ENCODE measurements at places on chromosomes 1 and 21.
A peak's percentile ranks its signal among the peaks of the same experiment; 100 is the strongest.

- no peak for DNase-seq
These were observed 129.8 kb downstream of the PLA2G4A start for GRCh38 chr1:186958520-186958919.

DNA sequence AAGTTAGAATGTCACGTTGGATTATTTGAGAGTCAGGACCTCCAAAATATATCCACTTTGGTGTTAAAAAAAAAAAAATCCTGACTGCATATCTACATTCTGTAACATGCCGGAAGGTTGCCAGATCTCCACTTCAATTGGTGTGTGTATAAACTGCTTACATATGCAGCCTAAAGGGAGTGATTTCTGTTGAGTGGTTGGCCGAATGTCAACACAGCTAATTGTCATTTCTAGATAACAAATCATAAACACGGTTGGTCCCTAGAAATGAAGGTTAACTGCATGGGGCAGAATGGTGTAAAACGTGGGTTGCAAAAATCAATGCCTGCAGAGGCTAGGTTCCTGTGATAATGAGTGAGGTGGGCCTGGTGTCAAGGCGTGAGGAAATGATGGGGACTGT, 15.0 kb upstream of the ROR1 start:
- no peak for DNase-seq

- DNase-seq = no peak
These were observed 181.3 kb downstream of the ATP6V1G3 start for GRCh38 chr1:198359024-198359653.

- DNase-seq = no peak
These were observed 95.3 kb downstream of the CASZ1 start for GRCh38 chr1:10701145-10701544.

GRCh38 chr1:235586413-235586812, 63.2 kb downstream of the GNG4 start:
- DNase-seq = no peak

DNA sequence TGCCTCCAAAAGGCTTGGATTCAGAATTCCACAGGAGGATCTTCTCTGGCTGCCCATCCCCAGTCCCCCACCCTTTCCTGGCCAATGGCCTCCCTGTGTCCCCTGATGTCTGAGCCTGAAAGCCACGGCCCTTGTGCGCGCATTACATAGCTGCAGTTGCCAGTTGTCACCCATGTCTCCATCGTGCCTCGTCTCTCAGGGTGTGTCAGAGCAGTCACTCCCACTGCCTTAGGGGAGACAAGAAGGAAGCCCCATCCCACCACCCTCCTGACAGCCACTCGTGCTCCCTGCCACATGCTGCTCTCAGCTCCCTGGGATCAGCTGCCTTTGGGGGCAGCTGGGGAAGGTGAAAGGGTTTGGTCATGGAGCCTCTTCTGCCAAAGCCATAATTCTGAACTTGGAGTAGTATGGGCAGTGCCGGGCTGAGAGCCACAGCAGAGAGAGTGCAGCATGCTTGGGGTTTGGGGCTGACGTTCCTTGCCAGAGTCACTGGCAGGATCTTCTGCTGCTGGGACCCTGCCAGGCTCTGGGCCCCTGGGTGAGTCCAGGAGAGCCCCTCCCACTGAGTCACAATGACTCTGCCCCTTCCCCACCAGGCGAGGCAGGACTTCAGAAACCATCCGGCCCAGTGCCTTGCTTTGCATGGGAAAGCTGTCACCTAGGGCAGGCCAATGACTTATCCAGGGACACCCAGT, 285.9 kb upstream of the VAMP3 start:
- no peak for DNase-seq

- DNase-seq = no peak
These were observed 24.3 kb upstream of the TTLL10 start for GRCh38 chr1:1149416-1149815.

GRCh38 chr1:177977141-177977540, 7.3 kb upstream of the SEC16B start:
- DNase-seq = no peak

- DNase-seq = peak; percentile 66
These were observed 63.4 kb upstream of the NEK2 start for GRCh38 chr1:211738691-211739301.

DNA sequence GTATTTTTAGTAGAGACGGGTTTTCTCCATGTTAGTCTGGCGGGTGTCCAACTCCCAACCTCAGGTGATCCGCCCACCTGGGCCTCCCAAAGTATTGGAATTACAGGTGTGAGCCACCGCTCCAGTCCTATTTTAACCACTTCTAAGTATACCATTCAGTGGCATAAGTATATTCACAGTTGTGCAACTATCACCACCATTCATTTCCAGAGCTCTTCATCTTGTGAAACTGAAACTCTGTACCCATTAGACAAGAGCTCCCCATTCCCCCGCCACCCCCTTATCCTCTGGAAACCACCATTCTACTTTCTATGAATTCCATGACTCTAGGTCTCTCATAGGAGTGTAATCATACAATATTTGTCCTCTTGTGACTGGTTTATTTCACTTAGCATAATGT, 40.2 kb upstream of the CAMTA1 start:
- DNase-seq = no peak

DNA sequence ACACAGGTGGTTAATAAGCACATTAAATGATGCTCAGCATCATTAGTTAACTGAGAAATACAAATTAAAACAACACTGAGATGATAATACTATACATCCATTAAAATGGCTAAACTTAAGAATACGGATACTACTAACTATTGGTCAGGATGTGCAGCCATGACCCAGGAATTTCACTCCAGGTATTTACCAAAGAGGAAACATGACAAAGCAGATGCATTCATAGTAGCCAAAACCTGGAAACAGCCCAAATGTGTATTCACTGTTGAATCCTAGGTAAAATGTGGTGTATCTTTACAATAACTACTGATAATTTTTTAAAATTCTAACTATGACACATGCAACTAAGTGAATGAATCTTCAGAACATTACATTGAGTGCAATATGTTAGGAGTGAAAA, 73.0 kb downstream of the PTPRC start:
- DNase-seq = no peak

DNA sequence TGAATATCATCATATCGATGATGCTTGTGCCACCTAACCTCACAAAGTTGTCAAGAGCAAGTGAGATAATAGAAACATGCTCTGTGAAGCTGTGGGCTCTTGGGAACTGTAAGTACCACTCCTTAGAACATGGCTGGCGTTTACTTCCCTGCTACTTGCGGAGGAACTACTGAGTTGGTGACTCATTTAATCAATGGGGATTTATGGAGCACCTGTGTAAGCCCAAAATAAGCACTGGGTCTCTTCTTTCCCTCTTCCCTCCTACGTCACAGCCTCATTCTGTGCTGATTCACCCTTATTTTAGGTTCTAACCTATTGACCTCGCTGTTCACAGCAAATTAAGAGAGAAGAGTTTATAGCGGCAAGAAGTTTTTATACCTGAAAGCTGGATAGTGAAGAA, 52.9 kb downstream of the PRDM2 start:
- DNase-seq = no peak

- no peak for DNase-seq
These were observed 36.5 kb downstream of the DDX20 start for GRCh38 chr1:111792249-111792648.

DNA sequence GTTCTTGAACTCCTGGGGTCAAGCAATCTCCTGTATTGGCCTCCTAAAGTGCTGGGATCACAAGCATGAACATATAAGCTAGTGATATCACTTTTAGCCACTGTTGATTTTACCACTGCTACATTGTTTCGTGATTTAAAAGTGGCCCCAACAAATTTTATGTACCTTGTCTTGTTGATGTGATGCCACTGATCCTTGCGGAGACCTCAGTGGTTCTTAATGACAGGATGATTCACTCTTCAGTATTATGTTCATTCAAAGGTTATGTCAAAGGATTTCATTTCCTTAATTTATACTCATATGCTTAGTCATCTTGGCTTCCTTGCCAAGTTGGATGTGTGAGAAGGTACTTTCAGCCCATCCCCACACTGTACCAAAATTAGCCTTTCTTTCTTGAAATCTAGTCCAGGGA, 12.1 kb downstream of the PRKACB start:
- DNase-seq = no peak

DNA sequence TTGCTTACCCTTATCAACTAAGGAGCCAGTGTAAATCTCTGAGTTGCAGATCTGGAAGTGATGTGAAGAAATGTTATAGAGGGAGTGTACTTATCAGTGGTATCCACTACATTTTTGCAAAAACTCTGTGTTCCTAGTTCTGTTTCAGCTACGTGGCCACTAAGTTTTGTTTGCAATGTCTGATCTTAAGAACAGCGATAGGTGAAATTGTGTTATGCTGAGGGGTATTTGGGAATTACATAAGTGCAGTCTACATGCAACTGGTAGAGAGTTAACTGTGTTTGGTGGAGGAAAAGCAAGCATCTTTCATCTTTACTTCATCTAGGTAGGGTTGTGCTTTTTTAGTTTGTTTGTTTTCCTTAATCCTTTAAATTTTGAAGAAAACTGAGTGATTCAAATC, 198.8 kb upstream of the SGIP1 start:
- no peak for DNase-seq

DNA sequence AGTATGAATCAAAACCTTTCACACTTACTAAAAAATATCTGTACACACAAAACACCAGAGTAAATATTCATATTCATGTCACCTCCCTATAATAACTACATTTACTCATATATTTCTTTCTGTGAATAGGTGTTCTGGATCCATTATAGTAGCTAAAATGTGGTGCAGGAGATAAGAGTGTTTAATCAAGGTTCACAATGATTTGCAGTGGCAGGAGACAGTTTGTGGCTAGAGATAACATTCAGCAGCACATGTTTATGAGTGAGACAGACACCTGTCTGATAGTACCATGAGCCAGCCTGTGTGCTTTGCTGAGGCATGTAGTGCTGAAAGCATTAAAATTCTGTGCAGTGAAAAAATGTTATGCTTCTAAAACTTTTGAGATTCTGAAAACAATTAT, 410.3 kb downstream of the SRGAP2C start:
- no peak for DNase-seq

GRCh38 chr21:38312822-38313221, 56.0 kb downstream of the KCNJ15 start:
- DNase-seq = no peak

GRCh38 chr21:33968080-33968994, 52.7 kb upstream of the ATP5PO start:
- DNase-seq = peak; percentile 45

GRCh38 chr1:234499943-234500245, 20.9 kb upstream of the TARBP1 start:
- no peak for DNase-seq

DNA sequence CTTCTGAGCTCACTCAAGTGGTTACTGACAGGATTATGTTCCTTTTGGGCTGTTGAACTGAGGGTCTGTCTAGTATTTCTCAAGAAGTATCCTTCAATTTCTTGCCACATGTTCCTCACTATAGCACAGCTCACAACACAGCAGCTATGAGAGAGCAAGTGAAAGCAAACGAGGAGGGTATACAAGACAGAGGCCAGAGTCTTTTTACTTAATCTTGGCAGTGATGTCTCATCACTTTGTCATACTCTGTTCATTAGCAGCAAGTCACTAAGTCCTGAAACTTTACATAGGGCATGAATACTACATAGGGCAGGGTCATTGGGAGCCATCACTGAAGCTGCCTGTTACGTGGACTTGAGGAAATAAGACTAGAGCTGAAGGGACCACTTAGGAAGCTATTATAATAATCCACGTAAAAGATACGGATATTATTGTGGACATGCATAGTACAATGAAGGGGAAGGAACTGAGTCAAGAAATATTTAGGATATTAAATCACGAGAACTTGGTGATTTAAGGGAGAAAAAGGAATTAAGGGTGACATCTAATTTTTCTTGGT, 63.7 kb downstream of the SLC30A7 start:
- no peak for DNase-seq

- no peak for DNase-seq
These were observed 247.9 kb downstream of the SLC45A1 start for GRCh38 chr1:8565802-8566201.

DNA sequence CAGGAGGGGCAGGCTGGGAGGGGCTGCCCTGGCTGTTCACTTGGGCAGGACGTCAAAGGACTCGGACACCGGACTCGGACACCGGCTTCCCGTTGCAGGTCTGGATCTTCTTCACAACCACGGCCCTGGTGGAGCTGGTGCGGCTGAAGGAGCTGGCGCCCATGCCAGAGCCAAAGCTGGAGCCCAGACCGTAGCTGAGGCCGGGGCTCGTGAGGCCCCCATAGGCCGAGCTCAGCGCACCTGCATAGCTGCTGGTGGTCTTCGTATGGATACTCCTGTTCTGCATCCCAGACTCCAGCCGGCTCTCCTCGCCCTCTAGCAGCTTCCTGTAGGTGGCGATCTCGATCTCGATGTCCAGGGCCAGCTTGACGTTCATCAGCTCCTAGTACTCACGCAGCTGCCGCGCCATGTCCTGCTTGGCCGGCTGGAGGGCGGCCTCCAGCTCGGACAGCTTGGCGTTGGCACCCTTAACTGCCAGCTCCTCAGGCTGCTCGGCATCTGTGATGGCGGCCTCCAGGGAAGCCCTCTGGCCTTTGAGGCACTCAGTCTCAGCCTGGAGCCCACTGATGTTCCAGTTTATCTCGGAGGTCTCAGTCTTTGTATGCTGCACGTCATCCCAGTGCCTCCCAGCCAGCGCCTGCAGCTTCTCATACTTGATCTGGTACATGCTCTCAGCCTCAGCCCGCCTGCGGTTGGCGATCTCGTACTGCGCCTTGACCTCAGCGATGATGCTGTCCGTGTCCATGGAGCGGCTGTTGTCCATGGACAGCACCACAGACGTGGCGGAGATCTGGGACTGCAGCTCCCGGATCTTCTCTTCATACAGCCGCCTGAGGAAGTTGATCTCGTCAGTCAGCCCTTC, 15.1 kb upstream of the KLF17 start:
- DNase-seq = no peak
